Chondrocyte (in vitro differentiated cells): ENCODE measurements at places on chromosomes 11 and 22. TPM values are rescaled to one million over a fixed set of nuclear protein-coding genes. Genes with fewer than 3 reads are reported as not detected.
A peak's percentile ranks its signal among the peaks of the same experiment; 100 is the strongest.

Gene PRR33
- total RNA-seq, result not detected in 3 replicates

Gene C11orf21
- total RNA-seq, result not detected in 3 replicates

Gene RAG2
- total RNA-seq, result not detected in 3 replicates

GRCh38 chr22:37747715-37748100, 50.9 kb downstream of the TRIOBP start:
- H3K36me3 ChIP-seq, result no peaks in the 10 kb centered on the region
- H3K27me3 ChIP-seq, result no peaks in the 10 kb centered on the region

DNA sequence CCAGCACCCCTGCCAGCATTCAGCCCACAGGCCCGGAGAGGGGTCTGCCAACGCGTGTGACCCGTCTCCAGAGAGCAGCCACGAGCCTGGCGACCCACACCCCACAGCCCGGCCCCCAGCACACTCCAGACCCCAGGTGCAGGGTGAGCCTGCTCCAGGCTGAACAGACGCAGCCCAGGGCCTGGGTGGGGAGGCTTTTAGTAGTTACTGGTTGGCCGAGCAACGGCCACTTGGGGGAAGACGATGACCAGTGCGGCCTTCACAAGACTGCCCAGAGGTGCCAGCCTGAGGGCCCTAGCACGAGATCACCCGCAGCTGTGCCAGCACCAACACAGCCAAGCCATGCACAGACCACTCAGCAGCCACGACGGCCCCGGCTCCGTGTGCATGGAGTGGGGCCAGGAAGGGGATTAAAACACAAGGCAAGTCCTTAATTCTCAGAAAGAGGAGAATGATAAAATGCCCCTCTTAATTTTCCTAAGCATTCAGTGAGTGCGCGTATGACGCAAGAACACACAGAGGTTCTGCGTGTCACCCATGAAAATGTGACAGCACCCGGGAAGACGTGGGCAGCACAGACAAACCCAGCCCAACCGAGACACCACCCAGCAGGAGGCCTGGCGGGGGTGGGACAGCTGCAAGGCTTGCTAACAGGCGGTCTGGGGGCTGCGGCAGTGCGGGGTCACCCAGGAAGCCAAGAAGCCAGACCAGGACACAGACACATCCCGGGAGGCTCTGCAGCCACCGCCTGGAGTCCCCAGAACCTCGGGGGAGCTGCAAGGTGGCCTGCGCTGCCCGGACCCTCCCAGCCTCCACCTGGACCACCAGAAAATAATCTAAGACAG, 47.6 kb downstream of the BRD1 start:
- H3K27ac ChIP-seq, result no peak overlapping the region
- H3K4me1 ChIP-seq, result peaks cover 9% of the 10 kb centered on the region
- peaks cover 8% of the 10 kb centered on the region for H3K36me3 ChIP-seq
- H3K27me3 ChIP-seq, result no peaks in the 10 kb centered on the region
- DNase-seq, result peak; percentile 90
- no peak overlapping the region for H3K4me3 ChIP-seq
